ENCODE measurements at places on chromosomes 6 and 20.

DNA sequence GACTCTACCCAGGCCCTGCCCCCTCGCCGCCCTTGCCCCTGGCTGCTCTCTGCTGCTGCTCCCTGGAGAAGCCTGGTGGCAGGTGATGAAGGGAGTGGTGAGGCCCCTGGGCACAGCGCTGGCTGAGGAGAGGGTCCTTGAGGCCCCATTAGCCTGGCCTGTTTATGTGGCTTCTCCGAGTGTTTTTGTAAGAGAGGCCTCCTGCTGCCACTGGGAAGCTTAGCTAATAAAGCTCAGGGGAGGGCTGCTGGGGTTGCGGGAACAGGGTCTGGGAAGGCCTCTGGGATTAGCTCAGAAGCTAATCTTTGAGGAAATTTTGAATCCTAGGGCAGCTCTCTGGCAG is 15.5 kb downstream of the EBF4 start:
- no peak for DNase-seq

DNA sequence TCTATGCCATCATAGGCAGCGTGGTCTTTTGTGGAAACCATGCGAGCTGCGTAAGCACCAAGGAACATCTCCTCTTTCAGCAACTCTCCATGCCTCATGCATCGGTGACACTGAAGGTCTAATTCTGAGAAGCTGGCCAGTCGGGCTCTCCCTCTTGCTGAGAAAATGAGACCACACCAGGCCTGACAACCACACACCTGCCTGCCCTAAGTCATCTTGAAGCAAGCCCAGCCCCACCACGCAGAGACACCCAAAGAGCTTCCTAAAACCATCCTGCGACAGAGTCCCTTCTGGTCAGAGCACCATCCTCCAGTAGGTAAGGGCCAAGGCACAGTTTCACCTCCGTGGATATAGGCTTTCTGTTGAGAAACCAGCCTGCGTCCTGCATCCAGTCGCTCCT is 26.6 kb downstream of the PREX1 start:
- no peak for DNase-seq

DNA sequence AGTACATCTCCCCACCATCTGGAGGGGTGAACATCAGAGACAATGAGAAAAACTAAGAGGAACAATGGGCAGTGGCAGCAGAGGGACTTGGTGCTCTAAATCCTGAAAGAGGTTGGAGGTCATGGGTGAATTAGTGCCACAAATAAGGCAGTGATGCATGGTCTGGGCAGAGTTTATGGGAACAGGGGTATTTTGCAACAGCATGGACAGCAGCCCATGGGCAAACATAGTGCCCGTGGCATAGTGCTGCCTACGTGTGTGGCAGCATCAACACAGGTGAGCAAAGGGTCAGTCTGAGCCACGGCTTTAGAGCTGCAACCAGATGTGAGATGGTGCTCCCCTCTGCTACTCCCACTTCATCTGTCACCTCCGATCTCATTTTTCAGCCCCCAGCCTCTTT is 459.1 kb upstream of the CITED2 start:
- no peak for DNase-seq

DNA sequence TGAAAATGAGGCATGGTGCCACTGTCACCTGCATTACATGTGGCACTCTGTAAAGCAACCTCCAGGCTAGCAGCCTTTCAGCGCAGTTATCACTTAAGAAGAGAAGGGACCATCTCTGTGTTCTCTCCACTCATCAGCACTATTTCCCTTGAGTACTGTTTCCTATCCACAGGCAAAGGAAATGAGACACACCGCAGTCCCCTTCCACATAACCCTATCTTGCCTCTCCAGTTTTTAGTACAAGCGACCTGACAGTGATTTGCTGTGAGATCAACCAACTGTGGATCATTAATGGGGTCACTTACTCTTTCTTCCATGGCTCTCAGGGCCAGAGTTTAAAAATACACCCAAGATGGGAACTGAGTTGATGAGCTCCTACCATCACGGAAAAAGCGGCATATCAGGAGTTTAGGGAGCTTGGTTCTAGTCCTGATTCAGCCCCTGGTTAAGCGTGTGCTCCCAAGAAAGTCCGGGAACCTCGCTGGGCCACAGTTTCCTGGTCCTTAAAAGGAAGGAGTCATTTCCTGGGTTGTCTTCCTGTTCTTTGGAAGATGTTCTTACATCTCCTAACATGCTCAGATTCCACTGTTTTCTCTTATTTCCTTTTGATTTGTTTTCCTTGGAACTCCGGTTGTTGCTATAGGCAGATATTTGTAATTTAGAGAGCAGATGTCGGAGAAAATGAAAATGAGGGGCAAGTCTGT is 27.3 kb downstream of the PRDM1 start:
- DNase-seq: no peak

GRCh38 chr6:81834141-81834681 is 81.7 kb upstream of the TENT5A start:
- DNase-seq: no peak

DNA sequence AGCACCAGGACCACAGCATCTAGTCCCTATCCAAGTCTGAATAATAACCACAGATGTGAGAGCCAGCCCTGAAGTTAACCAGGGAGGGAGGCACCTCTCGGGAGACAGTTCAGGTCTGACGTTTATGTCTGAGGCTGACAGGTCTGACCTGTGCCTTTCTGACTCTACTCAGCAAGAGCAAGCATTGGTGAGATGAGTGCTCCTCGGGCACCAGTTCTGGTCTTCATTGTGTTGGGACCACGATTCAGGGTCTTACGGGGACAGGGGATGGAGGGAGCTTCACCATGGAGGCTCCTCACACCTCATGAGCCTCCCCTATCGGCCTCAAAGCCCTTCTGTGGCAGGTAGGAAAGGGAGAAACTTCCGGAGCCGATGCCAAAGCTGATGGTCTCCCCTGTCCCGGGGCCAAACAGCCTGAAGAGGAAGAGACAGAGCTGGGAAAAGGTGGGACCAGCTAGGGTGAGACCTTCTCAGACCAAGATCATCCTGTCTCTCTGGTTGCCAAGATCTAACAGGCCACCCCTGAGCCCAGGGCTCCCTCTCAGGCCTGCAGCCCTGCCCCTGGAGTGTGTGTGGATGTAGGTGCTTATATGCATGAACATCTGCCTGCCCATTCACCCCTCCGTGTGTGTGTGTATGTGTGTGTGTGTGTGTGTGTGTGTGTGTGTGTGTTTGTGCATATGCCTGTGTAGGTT is 170.5 kb downstream of the VEGFA start:
- DNase-seq: no peak

DNA sequence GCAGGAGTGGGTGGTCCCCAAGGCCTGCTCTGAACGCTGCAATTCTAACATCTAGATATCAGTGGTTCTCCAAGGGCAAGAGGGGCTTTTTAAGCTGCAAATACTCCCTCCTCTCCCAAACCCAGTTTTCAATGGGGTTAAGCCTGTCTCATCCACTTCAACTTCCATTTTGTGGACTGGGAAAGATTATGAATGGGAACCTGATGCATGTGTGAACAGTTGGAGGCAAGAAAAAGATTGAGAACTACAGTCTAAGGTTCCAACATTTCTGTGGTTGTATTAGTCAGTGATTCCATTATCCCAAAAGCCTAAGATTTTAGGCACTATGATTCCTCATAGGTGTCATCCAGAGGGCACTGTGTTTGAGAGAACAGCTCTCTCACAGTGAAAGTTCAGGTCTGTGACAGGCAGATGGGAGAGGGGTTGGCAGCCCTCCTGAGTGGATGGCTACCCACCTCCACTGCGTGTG is 53.7 kb downstream of the HNF4A start:
- no peak for DNase-seq

GRCh38 chr6:14118091-14118439 is 493 bp downstream of the CD83 start:
- no peak for DNase-seq

GRCh38 chr20:62595491-62595890 is 46.8 kb upstream of the SLCO4A1 start:
- DNase-seq: no peak

DNA sequence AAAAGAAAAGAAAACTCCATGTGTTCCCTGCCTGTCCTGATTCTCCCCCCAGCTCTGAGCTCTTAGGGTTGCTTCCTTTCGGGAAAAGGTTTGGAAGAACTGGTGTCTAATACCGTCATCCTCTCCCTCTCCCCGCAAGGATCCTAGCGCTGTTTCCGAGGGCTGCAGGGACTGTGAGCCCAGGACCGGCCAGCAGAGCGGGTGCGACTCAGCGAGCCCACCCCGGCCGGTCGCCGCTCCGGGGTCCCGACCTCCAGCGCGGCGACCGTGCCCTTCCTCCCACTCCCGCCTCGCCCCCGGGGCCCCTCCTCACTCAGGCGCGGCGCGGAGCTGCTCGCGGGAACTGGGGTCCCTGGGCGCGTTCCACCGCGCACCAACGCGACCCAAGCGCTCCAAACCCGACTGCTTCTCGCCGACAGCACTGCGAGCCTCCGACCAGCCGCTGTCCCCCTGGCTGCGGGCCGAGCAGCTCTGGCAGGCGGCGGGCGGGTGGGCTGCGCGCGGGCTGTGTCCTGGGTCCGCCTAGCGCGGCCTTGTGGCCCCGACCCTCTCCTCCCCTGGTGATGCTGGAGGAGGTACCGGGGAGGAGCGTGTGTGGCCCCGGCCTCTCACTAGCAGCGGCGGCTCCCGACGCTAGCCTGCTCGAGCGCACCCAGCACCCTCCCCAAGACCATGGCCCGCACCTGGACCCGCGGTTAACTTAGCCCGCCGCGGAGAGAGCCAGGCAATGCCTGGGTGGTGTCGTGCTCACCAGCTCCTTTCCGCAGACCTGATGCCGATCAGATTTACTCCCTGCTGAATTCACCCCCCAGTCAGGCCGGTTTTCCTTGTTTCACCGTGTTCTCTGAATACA is at the start of gene PLA2G7:
PLA2G7 (minus strand) TSS at position 509 of the 853 bp plus-strand sequence. CDS start 12,484 bp downstream, outside the sequence.
- no peak for DNase-seq

DNA sequence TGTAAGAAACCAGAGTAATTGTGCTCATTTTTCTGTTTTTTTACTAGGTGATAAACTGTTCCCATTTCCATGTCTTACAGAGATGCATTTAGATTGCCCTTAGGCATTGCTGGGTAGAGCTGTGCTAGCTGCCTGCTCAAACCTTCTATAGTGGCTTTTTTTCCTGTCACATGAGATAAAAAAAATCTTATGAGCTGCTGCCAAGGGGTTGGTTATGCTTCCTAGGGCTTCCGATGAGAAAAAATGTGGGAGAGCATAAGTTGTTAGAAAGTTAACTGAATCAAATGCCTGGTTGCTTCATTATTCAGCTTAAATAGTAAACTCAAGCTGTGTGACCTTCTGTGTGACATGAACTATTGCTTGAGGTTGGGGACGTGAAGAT is 50.0 kb upstream of the NOX3 start:
- no peak for DNase-seq

GRCh38 chr6:131054392-131055250 is 8.4 kb downstream of the EPB41L2 start:
- DNase-seq: no peak

DNA sequence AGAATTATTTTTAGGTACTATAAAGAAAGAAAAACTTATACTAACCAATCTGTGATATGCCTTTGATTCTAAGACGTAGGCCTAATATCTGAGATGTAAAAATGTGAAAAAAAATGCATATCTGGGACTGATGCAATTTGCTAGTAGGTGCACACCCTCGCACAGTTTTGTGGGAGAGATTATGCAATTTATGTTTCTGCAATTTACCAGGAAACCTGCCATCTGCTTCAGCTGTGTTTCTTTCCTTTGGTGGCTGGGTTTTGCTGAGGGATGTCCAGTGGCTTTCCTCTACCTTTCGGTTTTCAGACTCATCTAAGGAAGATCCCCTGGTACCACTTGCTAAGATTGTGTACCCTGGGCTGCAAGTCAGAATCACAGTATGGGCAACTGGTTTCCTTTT is 186.9 kb downstream of the ZFP64 start:
- no peak for DNase-seq

- no peak for DNase-seq
Measured at GRCh38 chr6:152636021-152636608, 1.0 kb downstream of the SYNE1 start.

GRCh38 chr20:51162015-51162414 is 139.1 kb upstream of the KCNG1 start:
- no peak for DNase-seq

DNA sequence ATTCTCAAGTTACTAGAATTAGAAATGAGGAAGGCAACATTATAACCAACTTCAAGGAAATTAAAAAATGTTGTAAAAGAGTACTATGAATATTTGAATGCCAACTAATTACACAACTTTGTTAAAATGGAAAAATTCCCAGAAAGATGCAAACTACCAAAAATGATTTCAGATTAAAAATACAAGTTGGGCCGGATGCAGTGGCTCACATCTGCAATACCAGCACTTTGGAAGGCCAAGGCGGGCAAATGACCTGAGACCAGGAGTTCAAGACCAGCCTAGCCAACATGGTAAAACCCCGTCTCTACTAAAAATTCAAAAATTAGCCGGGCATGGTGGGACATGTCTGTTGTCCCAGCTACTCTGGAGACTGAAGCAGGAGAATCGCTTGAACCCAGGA is 874.2 kb upstream of the GJE1 start:
- no peak for DNase-seq

GRCh38 chr6:34465531-34466241 is at the start of gene PACSIN1:
TSS of gene PACSIN1 (plus strand) at chr6:34466076. CDS start at chr6:34526306, 60,230 bp downstream.
- no peak for DNase-seq

- DNase-seq: no peak
Measured at GRCh38 chr6:113500221-113500620, 356.9 kb upstream of the MARCKS start.

DNA sequence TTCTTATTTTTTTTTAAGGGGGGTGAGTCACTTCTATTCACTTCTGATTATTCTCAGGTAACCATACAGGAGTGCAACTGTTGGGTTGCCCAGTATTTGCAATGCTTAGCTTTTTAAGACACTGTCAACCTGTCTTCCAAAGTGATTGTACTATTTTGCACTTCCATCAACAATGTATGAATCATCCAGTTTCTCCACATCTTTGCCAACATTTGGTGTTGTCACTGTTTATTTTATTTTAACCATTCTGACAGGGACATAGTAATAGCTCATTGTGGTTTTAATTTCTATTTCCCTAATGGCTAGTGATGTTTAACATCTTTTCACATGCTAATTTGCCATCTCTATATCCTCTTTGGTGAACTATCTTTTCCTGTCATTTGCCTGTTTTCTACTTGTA is 1.4 kb upstream of the SLC13A3 start:
- DNase-seq: no peak

GRCh38 chr20:48802647-48803046 is 25.2 kb downstream of the PREX1 start:
- no peak for DNase-seq

GRCh38 chr6:157967486-157967885 is 14.2 kb upstream of the SYNJ2 start:
- DNase-seq: no peak

DNA sequence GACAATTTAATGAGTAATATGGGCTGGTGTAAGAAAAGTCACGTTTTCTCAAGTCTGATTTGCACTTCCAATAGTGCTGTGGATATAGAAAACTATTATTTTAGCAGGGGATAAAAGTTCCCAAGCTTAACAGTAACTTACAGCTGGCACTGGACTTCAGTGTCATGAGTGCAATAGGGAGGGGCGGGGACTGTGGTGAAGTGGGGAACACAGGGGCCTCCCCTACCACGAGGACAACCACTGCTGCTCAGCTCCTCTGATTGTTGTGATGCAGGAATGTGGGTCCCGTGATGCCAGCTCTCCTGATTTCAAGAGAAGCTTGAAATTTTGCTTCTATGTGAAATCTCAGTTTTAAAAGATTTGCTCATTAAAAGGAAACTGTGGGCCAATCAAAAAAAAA is 24.0 kb downstream of the SLC13A3 start:
- no peak for DNase-seq

Data from stimulated activated naive B cell treated with anti-CD40 and anti-IgM and Interleukin-4, amounts not matched to agents 10 μg/mL and 1 μg/mL and 100 μg/mL, for 72 hours (primary cell).